ENCODE measurements at places on chromosomes 7 and 10. TPM values are rescaled to one million over a fixed set of nuclear protein-coding genes. Genes with fewer than 3 reads are reported as not detected.

OPN1SW gene
- total RNA-seq = not detected

CPA2 gene
- total RNA-seq = not detected

PTPRN2 gene
- total RNA-seq = 3.1 TPM

CLRN3 gene
- total RNA-seq = not detected

RAB19 gene
- not detected for total RNA-seq

AZGP1 gene
- 51.0 TPM for total RNA-seq

DRGX gene
- not detected for total RNA-seq

DMBT1 gene
- total RNA-seq = 272 TPM

AFAP1L2 gene
- 55.0 TPM for total RNA-seq

NUP205 gene
- total RNA-seq = 34.8 TPM

ZNF786 gene
- 8.0 TPM for total RNA-seq

AIFM2 gene
- total RNA-seq = 2.4 TPM

TMEM120A gene
- 20.0 TPM for total RNA-seq

AKR1C2 gene
- 2.8 TPM for total RNA-seq

COL17A1 gene
- 130 TPM for total RNA-seq

PDE6C gene
- not detected for total RNA-seq

LRRC4 gene
- total RNA-seq = 0.41 TPM

Measured in tongue (tissue), 3 donors.